ENCODE measurements at places on chromosomes 3 and 15.

GRCh38 chr3:144079634-144080033, 108.0 kb downstream of the DIPK2A start:
- DNase-seq: no peak

DNA sequence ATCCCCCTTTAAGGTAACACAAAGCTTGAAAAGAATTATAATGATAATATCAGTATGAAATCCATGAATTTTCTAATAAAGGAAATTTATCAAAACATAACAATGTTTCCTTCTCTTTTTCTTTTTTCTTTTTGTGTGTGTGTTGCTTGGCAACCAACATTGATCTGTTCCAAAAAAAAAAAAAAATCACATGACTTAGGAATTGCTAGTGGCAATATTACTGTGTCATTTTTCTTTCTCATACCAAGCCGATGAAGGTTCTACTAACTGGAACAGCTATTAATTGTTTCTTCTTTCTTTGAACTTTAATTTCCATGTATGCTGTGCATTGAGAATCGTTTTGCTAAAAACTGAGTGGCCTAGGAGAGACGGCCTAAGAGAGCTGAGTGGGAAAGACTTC, 317.7 kb upstream of the ONECUT1 start:
- no peak for DNase-seq

DNA sequence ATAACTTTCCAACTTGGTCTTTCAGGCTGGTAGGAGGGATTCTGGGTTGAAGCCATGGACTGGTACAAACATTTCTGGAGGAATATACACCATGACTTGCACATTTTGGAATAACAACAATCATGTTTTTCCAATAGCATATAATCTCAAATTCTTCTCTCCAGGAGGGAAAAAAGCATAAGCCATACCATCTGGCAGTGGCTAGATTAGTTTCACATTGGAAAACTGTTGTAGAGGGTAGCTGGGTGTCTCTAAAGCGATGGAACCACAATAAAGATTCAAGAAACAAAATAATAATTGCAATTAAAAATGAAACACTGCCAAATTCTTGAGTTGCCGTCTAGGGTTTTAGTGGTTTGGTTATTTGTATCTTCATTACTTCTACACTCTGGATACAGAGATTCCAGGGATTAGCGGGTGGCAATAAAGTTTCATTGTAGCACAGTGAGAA, 278.5 kb upstream of the RASGRP1 start:
- DNase-seq: peak; percentile 76

- peak; percentile 33 for DNase-seq
Measured at GRCh38 chr15:25439369-25439836, 579 bp upstream of the UBE3A start.

DNA sequence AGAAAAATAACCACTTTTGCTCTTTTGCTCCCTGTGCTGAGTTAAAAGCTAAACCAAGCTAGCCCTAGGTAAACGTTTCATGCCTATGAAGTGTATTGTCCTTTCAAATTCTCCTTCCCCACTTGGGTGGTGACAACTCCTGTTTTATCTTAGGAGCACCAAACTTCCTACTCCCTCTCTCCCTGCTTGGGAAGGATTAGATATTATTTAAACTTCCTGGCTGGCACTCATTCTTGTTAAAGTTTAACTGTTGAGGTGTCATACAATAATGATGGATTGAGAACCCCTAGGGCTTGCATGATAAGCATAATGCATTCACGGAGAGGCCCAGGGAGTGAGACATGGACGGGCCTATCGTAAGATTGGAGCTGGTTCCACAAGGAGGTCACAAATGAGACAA, 29.5 kb downstream of the B4GALT4 start:
- no peak for DNase-seq

DNA sequence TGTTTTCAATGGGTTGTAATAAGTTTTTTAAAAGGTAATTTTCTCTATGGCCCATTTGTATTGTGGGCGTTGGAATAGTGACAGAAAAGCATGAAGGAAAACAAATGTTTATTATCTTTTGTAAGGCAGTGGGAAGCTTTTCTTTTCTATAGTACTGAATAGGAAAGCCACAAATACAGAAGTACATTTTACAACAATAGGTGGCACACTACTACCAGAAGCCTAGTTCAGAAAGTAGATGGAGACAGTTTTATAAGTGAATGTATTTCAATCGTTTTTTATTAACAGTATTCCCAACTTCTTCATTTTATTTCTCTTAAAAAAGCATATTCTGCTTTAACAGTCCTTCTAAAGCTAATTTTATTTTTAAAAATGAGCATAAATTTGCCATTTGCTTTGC, 296.7 kb downstream of the PTPRG start:
- DNase-seq: peak; percentile 38

GRCh38 chr3:175893566-175893965, 1034.4 kb downstream of the NAALADL2 start:
- DNase-seq: no peak

GRCh38 chr3:17801131-17801530, 58.7 kb upstream of the TBC1D5 start:
- DNase-seq: no peak

DNA sequence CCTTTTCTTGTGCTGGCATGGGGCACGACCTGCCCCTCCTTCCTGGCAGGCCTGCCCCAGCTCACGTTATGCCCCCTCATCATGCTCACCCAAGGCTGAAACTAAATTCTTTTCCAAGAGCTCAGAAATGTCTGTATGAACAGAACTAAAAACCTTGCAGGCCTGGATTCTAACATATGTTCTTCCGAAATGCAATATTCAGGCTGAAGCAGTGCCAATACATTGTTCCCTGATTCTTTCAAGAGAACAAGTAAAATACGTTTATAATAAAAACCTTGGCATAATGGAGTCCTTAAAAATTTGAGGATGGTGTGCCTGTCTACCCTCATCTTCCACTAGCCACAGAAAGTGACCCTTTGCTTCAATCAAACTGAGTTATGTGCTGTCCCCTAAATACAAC, 48.5 kb upstream of the ICE2 start:
- DNase-seq: no peak

- no peak for DNase-seq
Measured at GRCh38 chr3:171765511-171765887, 44.8 kb downstream of the PLD1 start.

DNA sequence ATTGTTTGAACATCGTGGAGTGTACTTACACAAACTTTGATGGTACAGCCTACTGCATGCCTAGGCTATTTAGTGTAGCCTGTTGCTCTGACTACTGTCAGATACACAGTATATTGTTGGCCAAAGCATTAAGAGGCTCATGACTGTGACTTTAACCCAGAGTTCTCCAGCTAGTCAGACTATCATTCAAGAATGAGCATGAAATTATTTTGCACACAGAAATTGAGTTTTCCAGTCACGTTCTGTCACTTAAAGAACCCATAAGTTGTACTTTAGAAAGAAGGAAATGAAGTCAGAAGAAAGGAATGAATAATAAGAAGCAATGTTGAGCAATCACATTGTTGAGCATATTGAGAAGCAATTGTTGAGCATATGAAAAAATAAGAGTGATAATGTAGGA, 37.6 kb upstream of the SLC22A13 start:
- peak; percentile 83 for DNase-seq

DNA sequence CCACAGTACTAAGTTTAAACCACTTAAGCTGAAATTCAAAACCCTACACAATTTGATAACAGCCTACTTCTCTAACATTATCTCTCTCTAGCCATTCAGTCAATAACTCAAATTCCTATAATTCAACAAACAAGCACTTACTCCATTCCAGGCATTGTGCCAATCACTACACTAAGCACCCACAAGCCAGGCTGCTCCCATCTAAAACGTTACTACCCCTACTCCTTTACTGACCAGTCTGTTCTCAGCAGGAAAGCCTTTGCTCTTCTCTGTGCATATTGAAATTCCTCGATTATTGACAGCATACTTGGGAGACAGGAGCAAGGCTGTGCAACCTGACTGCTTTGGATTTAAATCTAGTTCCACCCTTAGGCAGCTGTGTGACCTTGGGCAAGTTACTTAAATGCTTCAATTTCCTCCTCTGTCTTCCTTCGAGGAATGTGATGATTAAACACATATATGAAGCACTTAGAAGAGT, 177.2 kb upstream of the THBS1 start:
- peak; percentile 81 for DNase-seq

GRCh38 chr15:34999906-35000305, 11.8 kb upstream of the ZNF770 start:
- no peak for DNase-seq

DNA sequence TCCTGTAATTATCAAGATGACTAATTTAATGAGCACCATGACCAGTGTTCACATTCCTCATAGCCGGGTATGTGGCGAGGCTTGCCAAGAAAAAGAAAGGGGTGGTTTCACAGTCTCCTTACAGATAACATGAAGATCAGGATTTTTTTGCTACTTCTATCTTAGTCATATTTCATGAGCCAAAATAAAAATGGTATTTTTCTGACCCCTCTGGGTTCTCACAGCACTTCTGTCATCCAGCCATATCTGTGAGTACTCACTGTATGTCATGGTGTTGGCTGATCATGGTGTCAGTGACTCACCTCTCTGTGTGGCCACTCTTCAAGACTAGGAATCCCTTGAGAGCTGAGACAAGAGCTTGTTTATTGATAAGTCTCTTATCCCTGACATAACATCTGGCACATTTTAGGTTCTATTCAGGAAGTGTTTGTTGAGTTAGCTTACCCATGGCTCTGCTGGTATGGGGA, 130.5 kb upstream of the LMCD1 start:
- DNase-seq: peak; percentile 99

DNA sequence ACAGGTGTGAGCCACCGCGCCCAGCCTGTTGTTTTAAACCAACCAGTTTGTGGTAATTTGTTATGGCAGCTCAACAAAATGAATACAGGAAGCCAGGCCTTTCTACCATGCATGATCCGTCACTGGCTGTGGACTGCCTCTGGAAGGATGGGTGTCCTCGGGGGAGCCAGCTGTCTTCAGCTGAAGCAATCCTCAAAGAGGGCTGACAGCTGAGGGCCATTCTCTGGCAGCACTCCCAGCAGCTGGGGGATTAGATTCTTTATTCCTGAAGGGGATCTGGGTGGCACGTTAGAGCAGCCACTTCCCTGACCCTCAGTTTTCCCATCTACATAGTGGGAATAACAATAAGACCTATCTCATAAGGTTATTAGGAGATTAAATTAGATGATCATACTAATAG, 24.4 kb downstream of the POLR2M start:
- no peak for DNase-seq

Data from fibroblast of skin of right biceps (primary cell).